Endodermal cell (in vitro differentiated cells): ENCODE measurements at places on chromosomes 11 and 22.
A peak's percentile ranks its signal among the peaks of the same experiment; 100 is the strongest.

GRCh38 chr11:128941573-128942271 lies 949 bp downstream of the TP53AIP1 start:
- DNase-seq: no peak

GRCh38 chr11:35142481-35143075 lies 3.6 kb downstream of the CD44 start:
- peak; percentile 71 for DNase-seq

DNA sequence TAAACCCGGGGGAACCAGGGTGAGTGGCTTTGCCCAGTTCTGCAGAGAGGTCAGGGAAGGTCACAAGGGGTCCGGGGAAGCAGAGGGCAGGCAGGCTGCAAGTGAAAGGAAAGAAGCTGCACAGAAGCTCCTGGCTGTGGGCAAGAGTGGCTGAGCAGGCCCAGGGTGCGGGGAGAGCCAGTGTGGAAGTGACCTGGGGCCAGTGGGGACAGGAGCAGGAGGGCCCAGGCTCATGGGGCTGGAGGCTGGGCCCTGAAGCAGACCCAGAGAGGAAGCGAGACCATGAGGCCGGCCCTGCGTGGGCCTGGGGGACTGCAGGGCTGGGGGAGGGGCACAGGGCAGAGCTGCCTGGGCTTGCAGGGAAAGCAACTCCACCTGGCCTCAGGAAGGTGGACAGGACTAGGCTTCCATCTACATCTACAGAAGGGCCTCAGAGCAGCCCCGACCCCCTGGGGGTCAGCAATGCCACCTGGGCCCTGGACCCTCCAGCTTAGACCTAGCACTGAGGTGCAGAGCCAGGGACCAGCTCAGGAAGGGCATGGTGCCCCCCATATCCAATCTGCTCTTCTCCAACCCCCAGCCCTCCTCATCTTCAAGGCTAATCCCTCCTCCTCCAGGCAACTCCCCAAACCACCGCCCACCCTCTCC lies 11.6 kb downstream of the IGF2 start:
- no peak for DNase-seq

DNA sequence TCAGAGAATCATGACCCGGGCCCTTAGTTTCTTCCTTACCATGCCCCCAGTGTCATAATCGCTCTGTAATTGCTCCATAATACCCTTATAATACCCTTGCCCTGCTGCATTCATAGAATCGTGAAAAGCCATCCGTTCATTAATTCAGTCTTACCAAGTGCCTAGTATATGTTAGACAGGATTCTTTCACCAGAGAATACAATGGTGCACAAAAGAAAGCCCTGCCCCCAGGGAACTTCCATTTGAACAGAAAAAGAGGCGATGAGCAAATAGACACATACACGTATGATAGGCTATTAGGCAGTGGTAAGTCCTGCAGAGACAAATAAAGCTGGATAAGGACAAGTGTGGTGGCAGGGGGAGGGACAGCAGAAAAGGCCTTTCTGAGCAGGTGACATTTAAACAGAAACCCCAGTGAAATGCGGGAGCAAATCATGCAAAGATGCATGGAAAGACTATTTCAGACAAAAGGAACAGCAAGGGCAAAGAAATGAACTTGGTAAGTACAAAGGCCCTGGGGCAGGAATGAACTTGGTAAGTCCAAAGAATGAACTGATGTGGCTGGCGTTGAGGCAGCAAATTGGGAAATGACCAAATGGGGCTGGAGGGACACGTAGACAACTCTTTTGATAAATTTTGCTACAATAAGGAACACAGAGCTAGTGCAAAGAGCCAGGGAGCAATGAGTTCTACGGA lies 74.6 kb upstream of the CREB3L1 start:
- no peak for DNase-seq

- DNase-seq: no peak
Measured at GRCh38 chr11:83002053-83002452, 69.6 kb downstream of the RAB30 start.

- no peak for DNase-seq
Measured at GRCh38 chr11:113202431-113202830, 112.0 kb upstream of the TTC12 start.

DNA sequence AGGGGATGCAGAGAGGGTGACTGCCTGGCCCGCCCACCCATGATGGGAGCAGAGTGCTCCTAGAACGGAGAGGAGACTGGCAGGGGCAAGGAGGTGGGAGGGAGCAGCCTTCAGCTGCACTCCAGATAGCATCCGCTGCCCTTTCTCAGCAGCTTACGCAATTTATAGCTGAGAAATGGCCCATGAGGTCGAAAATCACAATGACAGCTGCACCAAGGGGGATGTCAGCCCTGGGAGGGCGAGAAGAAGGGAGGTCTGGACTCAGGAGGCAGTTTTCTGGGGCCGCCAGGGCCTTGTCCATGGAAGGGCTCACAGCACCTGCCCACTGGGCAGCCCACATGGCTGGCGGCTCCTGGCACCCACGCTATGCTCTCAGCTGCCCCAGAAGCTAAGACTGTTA lies 17.6 kb upstream of the MOB2 start:
- DNase-seq: no peak

DNA sequence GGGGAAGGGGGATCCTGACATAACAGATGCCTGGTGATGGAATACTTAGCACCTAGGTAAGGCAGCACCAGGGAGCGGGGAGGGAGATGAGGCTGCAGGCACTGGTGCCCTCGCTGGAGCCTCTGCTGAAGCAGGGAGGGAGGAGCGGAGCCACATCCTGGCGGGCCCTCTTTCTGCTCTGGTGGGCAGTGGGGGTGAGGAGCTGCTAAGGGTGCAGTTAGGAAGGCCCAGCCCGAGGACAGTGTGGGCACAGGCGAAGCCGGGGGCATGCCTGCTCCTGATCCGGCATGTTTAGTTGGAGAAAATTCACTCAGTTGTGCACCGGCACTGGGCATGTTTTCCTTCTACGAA lies 83.9 kb downstream of the MED15 start:
- DNase-seq: no peak
